Stimulated activated CD4-positive, alpha-beta T cell treated with anti-CD3 and anti-CD28 coated beads, Interleukin-1b, Interleukin-23, amount 100 ng/mL, for 48 hours (primary cell): ENCODE measurements at places on chromosomes 11 and 22.
A peak's percentile ranks its signal among the peaks of the same experiment; 100 is the strongest.

DNA sequence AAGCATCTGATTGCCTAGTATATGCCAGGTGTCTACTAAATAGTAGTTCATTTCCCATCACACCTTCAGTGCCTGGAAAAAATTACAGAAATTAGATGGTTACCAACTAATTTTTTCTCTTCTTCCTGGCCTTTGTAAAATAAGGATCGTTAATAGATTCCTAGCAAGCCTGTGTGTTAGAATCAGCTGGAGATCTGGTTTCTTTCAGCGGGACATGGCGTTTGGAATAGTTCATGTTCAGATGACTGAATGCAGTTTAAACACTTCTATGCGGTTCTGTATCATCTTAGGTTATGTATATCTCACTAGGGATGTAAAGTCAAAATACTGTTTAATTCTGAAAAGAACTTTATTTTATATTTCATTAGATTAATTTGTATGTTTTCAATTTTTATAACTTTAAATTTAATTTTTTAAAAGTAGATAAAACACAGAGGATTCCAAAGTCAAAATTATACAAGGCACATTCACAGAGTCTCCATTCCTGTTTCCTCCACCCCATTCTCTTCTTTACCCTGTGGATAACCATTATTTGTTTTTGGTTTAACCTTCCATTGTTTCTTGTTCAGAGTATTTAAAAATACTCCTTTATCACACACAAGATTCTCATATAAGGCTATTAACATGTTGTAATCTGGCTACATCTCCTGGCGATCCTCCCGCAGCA lies 132.8 kb downstream of the ATXN10 start:
- no peak for DNase-seq

DNA sequence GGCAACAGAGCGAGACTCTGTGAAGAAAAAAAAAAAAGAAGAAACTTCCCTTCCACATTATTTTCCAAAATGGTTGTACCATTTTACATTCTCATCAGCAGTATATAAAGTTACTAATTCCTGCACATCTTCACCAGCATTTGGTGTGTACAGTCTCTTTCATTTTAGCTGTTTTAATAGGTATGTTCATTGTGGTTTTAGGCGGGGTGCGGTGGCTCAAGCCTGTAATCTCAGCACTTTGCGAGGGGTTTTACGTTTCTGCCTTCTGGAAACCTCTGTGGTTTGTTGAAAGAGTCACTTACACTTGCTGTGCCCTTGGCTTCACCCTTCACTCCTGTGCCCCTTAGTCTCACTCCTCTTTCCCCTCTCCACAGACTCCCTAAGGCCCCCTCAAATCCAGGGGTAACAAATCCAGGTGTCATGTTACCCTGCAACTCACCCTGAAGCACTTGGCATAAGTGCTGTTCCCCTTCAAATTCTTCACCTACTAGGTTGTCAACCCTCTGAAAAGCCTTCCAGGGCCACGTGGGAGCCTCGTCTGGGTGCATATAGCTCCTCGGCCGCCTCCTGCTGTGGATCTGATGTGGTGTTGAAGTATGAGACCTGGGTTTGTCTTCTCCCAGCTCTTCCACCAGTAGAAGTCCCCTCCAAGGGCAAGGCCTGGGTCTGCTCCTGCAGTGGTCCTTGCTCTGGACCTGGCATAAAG lies 20.8 kb downstream of the TOB2 start:
- peak; percentile 52 for DNase-seq

- no peak for DNase-seq
Observed at GRCh38 chr11:72343006-72343756, 91.2 kb downstream of the CLPB start.

DNA sequence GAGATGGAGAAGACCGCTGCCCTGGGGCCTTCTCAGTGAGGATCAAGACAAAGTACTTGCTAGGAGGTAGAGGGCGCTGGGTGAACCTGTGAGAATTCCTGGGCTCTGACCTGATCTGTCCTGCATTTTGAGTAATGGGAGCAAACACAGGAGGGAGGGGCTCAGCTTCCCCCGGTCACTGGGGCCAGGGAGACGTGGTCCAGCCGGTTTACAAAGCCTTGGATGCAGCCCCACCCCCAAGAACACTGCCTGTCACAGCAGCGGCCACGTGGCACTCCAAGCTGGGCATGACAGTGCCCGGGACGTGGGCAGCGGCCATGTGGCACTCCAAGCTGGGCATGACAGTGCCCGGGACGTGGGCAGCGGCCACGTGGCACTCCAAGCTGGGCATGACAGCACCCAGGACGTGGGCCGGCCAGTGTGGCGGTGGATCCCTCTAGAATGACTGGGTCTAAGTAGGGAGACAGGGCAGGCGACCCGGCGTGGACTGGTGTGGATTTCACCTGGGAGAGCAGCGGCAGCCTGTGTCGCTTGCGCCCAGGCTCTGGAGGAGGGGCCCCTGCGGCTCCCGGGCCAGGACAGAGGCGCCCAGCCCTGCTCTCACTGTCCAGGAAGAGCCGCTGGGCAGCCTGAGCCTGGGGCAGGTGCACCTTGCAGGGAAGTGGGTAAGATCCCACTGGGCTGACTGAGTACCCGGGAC lies 2.5 kb upstream of the TTLL8 start:
- no peak for DNase-seq

DNA sequence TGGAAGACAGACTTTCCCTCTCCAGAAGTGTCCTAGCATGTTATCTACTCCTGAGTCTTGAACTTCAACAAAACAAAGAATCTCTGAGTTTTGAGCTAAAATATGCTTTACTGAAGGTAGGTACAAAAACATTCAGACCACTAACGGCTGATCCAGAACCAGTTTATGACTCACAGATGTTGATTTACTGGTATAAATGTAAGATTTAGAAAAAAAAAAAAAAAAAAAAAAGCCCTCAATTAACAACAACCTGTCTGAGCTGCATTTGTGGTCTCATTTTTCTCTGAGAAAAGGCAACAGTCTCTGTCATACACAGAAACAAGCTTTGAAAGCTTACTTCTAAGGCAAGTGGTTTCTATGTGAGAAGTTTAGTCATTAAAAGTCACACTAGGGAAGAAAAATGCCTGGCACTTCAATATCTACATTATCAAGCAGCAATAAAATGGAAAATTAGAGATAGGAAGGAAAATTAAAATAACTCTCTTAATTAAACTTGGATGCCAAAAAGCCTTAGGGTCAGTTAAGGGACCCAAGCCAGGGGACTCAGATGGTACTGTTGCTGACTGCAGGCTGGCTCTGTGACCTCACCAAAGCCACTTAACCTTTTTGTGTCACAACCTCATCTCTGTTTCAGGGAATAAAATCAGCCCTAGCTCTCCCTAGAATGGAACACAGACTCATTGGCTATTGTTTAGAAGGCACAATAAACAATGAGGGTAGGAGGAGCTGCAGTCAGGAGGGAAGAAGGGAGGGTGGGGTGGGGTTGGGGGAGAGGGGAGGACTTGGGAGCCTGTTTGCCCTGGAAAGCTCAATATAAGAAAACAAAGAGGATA lies 61.7 kb downstream of the ETS1 start:
- no peak for DNase-seq

DNA sequence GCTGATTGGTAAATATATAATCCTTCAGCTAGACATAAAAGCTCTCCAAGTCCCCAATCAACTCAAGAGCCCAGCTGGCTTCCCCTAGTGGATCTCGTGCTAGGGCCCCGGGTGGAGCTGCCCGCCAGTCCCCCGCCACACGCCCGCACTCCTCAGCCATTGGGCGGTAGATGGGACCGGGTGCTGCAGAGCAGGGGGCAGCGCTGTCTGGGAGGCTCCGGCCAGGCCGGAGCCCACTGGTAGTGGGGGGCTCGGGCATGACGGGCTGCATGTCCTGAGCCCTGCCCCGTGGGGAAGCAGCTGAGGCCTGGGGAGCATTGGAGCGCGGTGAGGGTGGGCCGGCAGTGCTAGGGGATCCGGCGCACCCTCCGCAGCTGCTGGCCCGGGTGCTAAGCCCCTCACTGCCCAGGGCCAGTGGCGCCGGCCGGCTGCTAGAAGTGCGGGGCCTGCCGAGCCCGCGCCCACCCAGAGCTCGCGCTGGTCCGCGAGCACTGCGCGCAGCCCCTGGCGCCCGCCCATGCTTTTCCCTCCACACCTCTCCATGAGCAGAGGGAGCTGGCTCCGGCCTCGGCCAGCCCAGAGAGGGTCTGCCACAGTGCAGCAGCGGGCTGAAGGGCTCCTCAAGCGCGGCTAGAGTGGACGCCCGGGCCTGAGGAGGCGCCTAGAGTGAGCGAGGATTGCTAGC lies 1680.6 kb upstream of the RAG2 start:
- no peak for DNase-seq

GRCh38 chr22:16915701-16916100 lies 90.5 kb upstream of the XKR3 start:
- peak; percentile 27 for DNase-seq

DNA sequence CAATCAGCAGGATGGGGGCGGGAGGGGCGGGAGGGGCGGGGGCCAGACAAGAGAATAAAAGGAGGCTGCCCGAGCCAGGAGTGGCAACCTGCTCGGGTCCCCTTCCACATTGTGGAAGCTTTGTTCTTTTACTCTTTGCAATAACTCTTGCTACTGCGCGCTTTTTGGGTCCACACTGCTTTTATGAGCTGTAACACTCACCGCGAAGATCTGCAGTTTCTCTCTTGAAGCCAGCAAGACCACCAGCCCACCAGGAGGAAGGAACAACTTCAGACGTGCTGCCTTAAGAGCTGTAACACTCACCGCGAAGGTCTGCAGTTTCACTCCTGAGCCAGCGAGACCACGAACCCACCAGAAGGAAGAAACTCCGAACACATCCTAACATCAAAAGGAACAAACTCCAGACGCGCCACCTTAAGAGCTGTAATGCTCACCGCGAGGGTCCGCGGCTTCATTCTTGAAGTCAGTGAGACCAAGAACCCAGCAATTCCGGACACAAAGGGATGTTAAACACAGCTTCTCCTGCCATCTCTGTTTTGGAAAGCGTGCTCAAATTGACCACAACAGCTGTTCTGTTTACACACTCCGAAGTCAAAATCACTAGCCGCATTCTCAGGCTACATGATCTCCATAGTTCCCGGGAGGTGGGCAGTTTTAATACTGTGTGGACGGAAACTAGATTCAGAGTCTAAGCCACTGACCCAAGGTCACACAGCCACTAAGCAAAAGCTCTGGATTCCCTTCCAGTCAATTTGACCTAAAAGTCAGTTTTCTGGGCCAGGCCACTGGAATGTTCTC lies 11.9 kb downstream of the PLAAT2 start:
- no peak for DNase-seq

DNA sequence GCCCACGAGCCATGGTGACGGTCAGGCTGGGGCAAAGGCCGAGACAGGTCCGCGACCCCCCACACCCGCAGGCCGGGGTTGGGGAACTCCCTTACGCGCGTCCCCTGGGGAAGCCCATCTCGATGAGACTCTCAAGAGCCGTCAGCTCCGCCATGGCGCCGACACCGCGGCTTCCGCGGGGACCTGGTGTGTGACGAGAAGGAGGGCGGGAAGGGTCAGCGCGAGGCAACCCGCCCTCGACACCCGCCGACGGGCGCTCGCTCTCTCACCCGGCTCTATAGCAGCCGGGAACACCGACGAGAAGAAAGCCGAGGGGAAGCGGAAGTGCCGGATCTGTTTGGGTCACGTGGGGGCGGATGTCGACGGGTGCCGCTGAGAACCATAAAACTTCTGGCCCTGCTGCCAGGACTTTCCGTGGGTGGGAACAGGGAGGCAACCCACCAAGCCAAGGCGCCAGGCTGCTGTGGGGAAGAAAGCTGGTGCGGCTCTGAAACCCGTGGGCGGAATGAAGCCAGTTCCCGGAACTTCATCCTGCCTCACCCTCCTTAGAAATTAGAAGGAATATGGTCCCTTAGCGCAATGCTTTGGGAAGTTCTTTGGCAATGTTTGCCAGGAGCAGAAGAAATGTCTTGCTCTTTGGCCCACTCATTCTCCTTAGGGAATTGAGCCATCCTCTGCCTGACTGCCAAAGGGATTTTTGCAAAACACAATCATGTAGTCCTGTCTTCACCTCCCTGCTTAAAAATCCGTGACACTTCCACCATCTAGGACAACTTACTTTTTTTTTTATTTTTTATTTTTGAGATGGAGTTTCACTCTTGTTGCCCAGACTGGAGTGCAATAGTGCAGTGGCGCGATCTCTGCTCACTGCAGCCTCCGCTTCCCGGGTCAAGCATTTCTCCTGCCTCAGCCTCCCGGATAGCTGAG lies at the start of gene UBXN1:
Gene UBXN1, minus strand, starts transcription at position 304 of the 927 bp plus-strand sequence. Its CDS starts 150 bp downstream, at position 154.
- peak; percentile 90 for DNase-seq

- no peak for DNase-seq
Observed at GRCh38 chr11:12687740-12688139, 13.5 kb downstream of the TEAD1 start.

DNA sequence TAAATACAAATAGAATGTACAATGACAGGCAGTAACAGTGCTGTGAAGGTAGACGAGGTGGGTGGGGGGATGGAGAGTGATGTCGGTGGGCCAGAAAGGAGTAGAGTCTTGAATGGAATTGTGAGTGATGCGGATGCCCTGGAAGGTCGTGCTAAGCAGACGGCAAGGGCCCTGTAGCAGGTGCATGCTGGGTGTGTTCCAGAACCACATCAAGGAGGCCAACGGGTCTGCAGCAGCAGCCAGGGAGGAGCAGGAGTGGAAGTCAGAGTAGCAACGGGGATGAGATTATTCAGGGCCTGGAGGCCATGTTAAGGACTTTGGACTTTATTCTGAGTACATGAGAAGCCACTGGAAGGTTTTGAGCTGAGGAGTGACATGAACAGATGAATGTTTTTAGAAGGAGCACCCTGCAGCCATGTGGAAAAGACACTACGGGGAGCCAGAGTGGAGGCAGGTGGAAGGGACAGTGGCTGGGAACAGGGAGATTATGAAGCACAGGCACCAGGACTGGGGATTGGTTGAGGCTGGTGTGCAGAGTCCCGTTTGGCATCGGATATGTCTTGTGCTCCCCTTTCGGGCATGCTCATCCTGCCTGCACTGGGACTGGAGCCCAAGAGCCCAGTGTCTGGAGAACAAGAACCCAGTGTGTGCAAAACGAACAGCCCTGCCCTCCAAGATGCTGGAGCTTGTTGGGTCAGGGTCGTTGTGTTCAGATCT lies 74.1 kb downstream of the COMMD9 start:
- no peak for DNase-seq

DNA sequence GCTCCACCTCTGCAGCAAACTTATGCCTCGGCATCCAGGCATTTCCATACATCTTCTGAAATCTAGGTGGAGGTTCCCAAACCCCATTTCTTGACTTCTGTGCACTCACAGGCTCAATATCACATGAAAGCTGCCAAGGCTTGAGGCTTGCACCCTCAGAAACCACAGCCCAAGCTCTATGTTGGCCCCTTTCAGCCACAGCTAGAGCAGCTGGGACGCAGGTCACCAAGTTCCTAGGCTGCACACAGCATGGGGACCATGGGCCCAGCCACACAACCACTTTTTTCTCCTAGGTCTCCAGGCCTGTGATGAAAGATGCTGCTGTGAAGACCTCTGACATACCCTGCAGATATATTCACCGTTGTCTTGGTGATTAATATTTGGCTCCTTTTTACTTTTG lies 24.7 kb upstream of the MTMR2 start:
- no peak for DNase-seq

DNA sequence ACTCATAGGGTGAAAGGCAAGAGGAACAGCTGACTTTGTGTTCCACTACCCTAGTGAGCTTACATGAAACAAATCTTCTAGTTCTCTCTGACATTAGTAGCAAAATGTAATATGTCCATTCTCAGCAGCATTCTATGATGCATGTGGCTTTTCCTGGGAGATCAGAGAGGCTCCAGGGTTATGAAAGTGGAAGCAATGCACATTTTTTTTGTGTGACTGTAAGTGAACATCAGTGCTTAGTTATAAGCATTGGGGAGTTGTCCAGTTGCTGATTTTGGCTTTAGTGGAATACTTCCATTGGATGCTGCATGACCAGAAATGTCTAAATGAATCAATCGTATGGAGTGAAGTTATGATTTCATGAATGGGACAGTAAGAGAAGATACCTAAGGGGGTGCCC lies 255.9 kb downstream of the FAT3 start:
- DNase-seq, result no peak

- no peak for DNase-seq
Observed at GRCh38 chr11:126817096-126817495, 183.5 kb downstream of the KIRREL3 start.
